Activated CD8-positive, alpha-beta memory T cell treated with anti-CD3 and anti-CD28 coated beads, Interleukin-2, amount 50 U/mL, for 4 hours (primary cell): ENCODE measurements at places on chromosomes 1 and 21.

- DNase-seq = no peak
These were observed 20.3 kb downstream of the CDCP2 start for GRCh38 chr1:54132495-54132894.

DNA sequence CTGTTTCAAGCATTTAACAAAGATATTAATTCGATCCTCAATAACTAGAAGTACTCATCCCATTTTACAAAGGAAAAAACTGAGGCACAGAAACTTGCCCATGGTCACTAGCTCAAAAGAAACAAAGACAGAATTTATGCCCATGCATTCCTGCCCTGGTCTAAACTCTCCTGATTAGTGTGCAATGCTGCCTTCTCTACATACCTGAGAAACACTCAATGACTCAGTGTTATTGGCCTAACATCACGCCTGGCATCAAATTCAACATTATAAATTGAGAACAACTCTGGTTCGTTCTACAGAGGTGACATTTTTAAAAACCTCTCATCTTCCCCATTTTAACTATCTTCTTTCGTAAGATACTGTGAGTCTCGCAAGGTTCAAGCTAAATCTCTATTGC, 5.2 kb downstream of the APP start:
- no peak for DNase-seq

DNA sequence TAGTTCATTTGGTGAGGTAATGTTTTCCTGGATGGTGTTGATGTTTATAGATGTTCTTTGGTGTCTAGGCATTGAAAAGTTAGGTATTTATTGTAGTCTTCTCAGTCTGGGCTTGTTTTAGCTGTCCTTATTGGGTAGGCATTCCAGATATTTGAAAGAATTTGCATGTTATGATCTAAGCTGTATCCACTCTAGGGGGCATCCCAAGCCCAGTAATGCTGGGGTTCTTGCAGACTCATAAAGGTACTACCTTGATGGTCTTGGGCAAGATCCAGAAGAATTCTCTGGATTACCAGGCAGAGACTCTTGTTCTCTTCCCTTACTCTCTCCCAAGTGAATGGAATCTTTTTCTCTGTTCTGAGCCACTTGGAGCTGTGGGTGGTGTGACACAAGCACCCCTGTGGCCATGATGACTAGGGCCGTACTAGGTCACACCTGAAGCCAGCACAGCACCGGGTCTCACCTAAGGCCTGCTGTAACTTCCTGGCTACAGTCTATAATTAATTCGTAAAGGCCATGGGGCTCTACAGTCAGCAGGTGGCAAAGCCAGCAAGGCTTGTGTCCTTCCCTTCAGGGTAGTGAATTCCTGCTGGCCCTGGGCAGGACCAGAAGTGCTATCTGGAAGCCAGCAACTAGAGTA, 74.8 kb upstream of the PDE4B start:
- no peak for DNase-seq

GRCh38 chr1:158003406-158003800, 10.0 kb downstream of the KIRREL1 start:
- no peak for DNase-seq

DNA sequence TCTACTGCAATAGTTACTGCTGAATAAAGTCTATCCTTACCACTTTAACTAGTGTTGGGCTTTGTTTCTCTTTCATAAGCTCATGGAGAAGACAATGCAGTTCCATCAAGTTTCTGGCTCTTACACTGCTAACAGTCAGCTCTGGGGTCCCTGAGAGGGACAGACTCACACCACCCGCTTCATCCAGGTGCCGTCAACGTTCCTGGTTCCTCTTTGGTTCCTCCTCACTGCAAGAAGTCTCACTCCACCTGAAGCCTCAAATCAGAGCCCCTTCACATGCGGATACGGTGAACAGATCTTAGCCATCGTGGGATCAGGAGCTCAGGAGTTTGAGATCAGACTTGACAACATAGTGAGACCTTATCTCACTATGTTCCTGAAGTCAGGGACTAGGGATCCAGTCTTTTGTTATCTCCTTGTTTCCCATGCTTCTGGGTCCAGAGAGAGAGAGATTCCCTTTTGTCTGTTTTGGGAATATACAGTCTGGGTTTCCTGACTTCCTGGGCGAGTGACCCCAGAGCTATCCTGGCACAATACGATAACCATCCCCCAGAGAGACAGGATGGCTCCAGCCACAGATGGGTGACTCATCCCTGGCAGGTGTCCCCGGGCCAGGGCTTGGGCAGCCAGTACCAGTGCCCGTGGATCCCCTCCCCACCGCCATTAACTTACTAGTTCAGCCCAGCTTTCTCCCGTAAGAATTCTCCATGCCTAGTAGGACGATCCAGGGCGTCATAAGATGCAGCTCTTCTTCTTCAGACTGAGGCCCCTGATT, 14.3 kb upstream of the PCP4 start:
- DNase-seq = no peak

- DNase-seq = no peak
These were observed 18.8 kb upstream of the GORAB start for GRCh38 chr1:170513138-170513537.

GRCh38 chr1:200945111-200945510, 50.4 kb downstream of the INAVA start:
- no peak for DNase-seq

GRCh38 chr1:42765269-42765668, 1.6 kb downstream of the P3H1 start:
- no peak for DNase-seq

GRCh38 chr1:166083887-166084286, 82.9 kb downstream of the FAM78B start:
- DNase-seq = no peak

GRCh38 chr1:203126151-203126865, 1.2 kb upstream of the ADORA1 start:
- DNase-seq = no peak

DNA sequence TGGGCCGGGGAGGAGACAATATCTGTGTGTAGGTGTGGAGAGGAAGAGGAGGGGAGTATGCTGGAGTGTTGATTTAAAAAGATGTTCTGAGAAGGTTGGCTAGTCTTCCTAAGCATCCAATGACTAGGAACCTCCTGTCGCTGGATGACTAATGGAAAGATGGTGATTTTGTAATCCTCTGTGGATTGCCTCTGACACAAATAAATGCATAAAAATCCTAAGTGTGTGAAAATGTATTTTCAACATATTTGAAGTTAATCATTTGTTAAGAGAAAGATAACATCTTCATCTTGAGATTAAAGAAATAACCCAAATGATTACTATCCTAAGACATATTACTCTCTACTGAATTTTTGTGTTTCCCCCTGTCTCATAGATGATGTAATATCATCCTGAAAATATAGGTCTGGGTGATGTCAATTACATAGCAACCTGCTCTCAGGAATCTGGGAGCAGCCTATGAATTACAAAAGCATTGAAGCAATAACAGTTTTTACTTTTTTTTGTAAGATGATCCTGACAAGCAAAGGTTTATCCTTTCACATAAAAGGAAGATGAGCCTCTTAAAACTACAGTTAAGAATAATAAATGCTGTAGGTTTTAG, 220.5 kb upstream of the MAP1LC3C start:
- DNase-seq = no peak

DNA sequence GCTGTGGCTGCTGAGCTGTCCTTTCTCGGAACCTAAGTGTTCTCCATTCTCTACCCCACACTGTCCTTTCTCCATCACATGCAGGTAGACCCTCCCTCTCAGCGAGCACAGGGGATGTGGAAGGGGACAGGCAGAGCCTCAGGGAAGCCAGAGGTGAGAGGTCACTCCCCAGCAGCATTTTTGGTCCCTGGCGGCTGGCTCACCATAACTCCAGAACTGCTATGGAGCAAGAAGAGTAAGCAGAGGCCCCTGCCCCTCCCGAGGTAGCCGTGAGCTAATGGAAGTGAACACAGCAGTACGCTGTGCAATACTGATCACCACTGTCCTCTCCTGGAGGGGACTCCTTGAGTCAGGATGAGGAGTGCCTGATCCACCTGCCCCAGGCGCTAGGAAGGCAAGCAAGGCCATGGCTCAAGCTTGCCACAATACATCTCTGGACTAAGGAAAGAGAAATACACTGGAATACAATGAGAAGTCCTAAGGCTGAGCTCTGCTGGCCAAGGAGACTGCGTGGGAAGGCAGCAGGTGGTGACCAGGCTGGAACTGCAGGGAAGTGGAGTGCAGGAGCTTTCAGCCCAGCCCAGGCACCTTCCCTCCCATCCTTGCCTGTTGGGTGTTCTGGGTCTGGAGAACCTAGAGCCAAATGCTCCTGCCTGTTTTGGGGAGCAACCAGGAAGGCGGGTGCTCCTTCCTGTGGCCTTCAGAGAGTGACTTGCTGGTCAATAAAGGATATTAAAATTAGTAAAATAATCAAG, 96.2 kb downstream of the LAMC2 start:
- DNase-seq = no peak

DNA sequence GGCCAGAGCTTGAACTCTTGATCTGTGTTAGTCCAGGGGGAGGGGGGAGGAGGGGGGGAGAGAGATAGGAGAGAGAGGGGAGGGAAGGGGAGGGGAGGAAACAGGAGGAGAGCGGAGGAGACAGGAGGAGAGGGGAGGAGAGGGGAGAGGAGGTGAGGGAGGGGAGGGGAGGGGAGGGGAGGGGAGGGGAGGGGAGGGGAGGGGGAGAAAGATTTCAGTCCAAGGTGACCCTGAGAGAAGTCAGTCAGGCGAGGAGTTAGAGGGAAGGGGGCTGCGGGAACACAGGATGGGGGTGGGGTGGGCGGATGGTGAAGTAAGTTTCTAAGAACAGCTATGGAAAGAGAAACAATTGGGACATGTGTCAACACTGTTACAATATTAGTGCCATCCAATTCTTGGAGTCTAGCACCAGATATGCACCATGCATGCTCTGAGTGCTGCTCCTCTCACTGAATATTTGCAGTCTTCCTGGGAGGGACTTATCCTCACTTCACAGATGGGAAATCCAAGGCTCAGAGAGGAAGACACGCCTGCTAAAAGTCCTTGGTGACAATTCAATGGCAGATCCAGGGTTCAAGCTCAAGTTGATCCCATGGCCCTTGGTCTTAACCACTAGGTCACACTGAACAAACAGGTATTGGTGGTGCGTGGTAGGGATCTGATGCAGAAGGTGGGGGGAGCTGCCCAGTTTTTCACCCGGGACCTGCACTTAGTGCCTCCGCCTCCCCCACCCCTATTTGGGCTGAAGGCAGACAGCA, 42.5 kb upstream of the ECE1 start:
- no peak for DNase-seq

GRCh38 chr1:20180844-20181207, 5.1 kb upstream of the UBXN10 start:
- DNase-seq = no peak

DNA sequence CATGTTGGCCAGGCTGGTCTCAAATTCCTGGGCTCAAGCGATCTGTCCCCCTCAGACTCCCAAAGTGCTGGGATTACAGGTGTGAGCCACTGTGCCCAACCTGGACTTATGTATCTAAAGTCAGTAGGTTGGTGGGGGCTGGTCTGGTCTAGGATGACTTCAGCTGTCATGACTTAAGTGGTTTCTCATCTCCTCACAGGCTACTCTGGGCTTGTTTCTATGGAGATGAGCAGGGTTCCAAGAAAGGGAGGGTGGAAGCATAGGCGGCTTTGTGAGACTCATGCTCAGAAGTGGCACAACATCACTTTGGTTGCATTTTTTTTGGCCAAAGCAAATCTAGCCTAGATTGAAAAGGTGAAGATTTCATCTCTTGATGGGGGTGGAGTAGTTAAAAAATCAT, 115.9 kb upstream of the IVNS1ABP start:
- no peak for DNase-seq

DNA sequence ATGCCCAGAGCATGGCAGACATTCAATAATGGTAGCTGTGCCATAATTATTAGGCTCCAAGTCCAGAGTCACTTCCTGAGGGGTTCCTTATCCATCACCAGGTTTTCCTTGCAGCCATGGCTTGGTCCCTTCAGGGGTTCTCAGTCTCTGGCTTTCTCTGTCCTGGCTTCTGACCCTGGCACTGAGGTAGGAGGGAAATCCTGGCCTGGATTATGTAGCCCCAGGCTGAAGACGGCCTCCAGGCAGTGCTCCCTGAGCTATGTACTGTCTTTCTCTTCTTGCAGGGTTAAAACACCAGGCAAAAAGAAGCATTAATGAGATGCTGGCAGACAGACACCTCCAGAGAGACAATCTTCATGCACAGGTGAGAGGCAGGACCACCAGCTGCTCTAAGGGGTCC, 9.5 kb upstream of the PADI3 start:
- DNase-seq = no peak

DNA sequence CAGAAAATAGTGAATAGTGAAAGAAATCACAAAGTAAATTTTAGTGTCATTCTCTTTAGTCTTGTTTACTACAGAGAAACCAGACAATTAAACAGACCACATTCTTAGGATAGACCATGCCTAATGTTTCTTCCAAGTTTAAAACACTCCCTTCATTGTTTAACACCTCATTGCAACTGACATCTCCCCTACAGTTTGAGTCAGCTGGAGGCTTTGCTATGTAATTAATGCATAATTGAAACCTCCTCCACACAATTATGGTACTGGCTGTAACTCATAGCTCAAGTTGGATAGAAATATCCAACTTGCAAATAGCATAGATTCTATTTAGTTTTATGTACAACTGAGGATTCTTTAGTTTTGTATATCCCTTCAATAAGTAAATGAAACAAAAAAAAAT, 35.2 kb upstream of the B3GALT2 start:
- no peak for DNase-seq

- no peak for DNase-seq
These were observed 53.0 kb downstream of the MAB21L3 start for GRCh38 chr1:116164150-116164549.

- no peak for DNase-seq
These were observed 27.8 kb downstream of the NTPCR start for GRCh38 chr1:232978091-232978634.

DNA sequence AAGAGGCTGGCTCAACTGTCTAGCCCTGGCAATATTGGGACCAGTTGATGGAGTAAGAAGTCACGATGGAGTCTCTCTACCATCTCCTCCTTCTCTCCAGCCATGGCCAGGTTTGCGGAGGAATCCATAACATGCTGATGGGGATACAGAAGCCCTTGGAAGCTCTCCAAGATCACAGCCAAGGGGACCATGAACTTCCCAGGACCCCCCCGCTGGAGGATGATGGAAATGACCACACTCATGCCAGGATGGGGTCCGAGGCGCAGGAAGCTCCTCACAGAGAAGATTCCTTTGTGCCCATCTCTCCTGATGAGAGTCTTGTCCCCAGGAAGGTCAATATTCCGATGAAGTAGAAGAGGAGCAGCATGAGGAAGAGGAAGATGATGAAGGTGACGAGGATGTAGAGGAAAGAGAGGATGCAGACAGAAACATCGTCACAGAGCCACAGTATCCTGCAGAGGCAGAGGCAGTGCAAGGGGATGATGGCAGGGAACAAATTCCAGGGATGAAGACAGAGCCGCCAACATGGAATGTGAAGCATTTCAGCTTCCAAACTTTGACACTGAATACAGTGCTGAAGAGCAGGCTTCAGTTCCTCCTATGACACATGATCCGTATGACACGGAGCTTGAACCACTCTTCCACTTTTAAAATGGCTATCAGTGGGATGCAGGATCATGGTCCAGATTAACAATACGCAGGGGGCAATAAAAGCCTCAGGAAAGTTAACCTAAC, 57.9 kb upstream of the EDN2 start:
- DNase-seq = no peak
